ELF-1 (cell line): ENCODE measurements at places on chromosomes 12 and 14.

GRCh38 chr12:32566663-32567295, 112.3 kb upstream of the DNM1L start:
- no peak for DNase-seq

- no peak for DNase-seq
Measured at GRCh38 chr12:50979369-50980052, 27.2 kb downstream of the HIGD1C start.

GRCh38 chr12:45268672-45269411, 52.9 kb downstream of the ANO6 start:
- DNase-seq, result peak; percentile 75

DNA sequence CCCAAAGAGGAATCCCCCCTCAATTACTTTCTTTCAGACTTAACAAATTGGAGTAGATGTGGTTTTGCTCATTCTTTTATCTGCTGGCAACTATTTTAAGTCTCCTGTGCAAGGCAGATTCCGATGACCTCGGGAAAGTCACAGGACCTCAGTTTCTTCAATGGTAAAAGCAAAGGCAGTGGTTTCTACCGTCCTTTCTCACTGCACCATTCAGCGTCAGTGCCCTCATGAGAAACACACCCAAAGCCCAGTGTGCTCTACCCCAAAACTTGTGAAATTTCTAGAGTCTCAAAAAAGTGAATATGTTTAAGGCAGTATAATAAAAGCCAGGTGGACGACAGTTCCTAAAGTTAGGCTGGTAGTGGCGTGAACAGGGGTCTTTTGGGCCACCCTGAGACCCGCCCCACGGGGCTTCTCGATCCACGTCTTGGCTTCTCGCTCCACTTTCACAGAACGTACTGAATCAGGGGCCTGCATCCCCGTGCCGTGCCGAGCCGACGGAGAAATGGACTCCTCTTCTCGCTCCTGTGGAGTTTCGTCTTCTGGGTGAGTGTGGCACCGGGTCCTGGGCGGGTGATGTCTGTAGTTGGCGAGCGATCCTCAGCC, 1.3 kb upstream of the ARHGAP5 start:
- no peak for DNase-seq

DNA sequence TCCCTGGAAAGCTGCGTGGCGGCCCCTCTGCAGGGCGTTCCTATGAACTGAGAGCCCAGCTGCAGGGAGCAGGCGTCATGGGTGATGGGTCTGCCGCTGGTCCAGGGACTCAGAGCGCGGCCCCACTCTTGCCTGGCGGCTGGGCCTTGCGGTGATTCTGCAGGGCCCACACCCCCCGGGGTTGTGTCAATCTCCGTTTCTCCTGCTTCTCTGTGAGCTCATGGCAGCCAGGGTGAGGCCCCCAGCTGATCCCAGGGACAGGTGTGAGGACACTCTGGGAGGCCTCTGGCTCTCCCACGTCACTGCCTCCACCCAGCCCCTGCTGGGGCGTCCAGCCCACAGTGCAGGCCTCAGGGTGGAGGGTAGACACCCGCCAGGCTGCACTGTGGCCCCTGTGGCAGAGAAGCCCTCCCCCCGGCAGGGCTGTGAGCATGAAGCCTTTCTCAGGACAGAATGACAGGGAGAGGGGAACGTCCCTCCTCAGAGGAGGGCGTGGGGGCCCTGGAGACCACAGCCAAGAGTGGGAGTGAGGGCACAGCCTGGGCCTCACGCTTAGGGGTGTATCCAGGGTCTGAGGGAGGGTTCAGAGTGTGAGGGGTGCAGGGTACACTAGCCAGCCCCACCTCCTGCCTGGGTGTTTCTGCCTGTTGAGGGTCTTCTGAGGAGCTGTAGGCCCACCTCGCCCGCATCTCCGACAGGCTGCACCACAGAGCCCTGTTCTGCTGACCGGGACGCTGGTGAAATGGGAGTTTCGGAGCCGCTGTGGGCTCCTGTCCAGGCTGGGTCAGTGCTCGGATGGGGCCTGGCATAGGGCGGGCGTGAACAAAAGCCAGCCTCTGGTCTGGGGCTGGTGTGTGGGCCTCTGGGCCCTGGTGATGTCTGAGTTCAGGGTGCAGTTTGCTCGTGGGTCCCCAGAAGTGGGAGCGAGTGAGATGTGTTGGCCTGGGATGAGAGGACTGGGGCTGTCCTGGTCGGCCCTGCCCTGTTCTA, 26.7 kb upstream of the CRIP2 start:
- DNase-seq, result no peak

DNA sequence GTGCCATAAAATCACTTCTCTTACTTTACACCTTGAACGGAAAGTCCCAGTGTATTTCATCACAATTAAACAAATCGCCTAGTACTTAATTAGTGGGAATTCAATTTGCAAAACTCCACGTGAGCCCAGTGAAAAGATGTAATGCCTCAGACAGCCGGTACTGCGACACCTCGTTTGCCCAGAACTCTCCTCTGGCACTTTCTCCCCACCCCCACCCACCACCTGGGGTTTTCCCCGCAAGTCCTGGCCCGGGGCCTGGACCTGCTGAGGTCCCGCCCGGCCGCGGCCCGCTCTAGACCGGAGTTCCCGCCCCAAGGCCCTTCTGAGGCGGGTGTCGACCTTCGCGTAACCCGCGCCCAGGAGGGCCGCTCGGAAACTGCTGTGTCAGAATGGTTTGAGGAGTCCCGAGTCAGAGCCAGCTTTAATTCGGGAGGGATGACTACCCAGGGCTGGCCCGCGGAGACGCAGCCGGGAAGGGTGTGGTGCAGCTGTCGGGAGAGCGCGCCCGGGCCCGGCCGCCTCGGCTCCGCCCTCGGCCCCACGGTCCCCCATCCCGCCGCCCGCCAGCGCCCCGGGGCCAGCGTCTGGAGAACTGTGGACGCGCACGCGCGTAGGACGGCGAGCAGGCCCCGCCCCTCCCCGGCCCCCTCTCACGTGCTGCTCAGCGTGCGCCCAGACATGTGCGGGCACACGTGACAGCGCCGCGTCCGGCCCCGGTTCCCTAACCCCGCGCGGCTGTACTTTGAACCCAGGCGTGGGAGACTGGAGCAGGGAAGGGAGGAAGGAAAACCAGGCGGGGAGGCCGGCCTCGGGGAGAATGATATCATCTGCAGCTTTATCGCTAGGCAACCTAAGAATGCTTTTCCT, 10.8 kb downstream of the BHLHE41 start:
- DNase-seq, result peak; percentile 90

DNA sequence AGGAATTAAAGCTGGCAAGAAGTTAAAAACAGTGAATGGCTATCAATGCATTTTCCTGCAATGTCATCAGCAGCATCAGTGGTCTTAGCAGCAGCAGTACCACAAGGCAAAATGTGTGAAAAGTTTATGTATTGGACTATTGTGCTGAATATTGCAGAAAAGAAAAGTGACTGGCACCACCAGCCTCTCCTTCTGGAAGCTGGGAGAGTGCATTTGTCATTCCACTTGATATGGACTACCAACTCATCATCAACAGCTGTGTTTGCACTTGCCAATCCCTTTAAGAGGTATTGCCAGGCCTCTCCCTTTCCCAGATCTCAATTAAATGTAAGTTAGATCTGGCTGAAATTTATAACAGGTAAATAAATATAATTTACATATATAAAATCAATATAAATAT, 151.0 kb upstream of the GZMB start:
- DNase-seq, result no peak

DNA sequence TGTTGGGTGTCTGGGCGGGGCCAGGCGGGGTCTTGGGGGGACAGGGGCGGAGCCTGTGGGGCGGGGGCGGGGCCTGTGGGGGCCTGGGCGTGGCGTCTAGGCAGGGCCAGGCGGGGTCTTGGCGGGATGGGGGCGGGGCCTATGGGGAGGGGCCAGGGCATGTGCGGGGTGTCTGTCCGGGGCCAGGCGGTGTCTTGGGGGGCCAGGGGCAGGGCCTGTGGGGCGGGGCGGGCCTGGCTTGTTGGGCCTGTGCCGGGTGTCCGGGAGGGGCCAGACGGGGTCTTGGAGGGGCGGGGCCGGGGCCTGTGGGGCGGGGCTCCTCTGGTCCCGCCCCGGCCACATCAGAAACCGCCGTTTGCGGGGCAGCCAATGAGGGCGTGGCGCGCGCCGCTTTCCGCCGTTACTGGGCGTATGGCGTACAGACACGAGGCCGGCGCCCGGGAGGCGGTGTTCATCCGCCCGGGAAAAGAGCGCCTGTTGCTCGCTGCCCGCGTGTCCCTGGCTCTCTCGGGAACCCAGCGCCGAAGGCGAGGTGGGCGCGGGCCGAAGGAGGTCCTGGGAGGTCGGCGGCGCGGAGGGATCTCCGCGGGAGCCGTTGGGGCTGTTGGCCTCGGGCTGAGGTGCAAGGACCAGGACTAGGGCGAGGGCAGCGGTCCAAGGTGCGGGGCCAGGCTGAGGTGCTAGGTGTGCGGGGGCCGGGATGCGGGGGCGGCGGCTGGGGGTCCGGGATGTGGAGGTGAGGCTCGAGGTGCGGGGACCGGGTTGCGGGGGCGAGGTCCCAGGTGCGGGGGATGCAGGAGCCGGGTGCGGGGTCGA, at the start of gene PIWIL1:
PIWIL1 (plus strand) TSS at position 400 of the 816 bp plus-strand sequence. CDS start 4,705 bp downstream, outside the sequence.
- peak; percentile 46 for DNase-seq

DNA sequence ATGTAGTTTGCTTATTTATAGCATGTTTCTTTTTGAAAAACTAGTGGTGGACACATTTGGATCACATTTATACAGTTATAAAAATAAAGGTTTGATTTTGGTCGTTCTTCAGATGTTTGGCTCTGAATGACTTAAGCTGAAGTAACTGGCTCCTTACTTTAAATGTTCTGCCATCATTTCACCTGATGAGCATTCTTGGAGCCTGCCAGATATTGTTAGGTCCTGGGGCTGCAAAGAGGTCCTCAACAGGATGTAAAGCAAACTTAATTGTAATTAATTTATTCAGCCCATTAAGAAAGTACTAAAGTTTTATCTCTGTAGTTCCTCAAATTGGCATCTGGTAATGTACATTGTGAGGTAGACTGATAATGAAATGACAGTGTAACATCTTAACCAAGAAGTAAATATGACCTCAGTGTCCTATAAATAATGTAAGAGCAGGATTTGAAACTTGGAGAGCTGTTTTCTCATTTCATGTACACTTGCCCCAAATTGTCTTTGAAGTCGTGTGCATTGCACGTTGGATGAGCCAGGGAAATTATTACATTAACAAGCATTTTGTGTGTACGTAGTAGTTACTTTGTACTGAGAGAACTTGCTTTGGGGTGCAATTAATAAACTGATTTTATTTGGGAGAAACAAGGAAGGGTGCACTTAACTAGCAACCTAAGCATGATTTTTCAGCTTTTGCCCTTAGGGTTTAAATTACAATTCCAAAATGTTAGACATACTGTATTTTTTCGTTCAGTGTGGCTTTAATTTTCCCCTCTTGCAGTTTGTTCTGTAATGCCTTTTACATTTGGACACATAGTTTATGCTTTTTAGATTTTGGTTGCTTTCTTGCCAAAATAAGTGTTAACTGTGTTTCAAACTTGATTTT, 7.5 kb downstream of the EIF5 start:
- no peak for DNase-seq

- no peak for DNase-seq
Measured at GRCh38 chr14:105030836-105031396, 10.0 kb upstream of the CDCA4 start.

GRCh38 chr12:95881331-95881955, 22.7 kb downstream of the SNRPF start:
- DNase-seq, result no peak

DNA sequence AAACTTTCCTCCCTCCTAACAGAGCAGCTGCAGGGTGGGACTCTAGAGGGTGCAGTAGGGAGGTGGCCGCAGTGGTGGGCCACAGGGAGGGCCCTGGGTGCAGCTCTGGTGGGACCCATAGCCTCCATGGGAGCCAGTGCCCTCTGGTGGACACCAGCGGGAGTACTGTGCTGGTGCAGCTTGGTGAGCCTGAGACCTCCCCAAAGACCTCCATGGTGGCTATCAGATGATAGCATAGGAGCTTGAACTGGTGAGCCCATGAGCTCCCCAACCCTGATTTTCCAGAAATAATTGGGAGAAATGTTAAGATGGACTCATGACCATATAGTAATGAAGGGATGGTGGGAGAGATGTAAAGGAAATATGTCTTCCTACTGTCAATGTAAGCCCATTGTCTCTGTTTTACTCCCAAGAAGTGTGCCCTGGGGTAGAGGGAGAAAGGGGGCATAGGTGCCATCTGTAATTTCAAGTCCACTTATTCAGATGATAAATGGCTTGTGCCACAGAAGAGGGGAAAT, 98.7 kb downstream of the GAS2L3 start:
- peak; percentile 64 for DNase-seq

DNA sequence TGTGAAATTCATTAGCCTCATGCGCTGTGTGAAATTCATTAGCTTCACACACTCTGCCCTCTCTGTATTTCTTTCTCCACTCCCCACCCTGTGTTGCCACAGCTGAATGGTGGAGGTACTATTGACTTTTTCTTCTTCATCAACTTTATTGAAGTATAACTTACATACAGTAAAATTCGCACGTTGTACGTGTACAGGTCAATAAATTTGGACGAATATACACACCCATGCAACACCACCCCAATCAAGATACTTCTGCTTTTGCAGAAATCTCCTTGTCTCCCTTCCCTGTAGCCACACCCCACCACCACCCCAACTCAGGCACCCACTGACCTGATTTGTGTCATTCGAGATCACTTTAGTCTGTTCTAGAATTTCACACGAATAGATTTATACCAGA, 51.8 kb downstream of the FBXL14 start:
- DNase-seq, result no peak

GRCh38 chr12:11739980-11740577, 90.6 kb downstream of the ETV6 start:
- no peak for DNase-seq

GRCh38 chr12:98786653-98787052, 141.6 kb downstream of the APAF1 start:
- DNase-seq, result no peak

DNA sequence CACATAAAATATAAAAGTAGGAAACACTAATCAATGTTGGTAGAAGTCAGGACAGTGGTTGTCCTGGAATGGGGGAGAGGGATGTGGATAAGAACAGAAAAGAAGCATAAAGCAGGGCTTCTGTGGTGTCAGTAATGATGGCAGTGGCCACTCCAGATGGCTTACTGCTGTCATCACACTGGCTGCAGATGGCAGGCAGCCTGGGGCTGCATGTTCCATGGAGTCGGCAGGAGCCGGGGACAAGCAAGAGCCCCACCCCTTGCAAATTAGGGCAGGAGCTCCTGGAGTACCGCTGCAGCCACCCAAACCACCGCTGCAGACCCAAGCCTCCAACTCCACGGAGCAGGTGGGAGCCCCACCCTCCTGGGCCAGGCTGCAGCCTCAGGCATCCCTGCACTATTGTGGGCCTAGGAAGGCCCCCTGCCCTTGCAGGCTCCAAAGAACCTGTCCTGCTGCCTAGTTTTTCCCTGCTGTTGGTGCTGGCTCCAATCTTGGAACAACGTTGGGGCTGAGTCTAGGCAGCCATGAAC, 28.8 kb upstream of the SLC5A8 start:
- peak; percentile 4 for DNase-seq

GRCh38 chr12:13278249-13278787, 81.8 kb downstream of the EMP1 start:
- peak; percentile 88 for DNase-seq

- no peak for DNase-seq
Measured at GRCh38 chr12:12539028-12539810, 23.4 kb downstream of the DUSP16 start.

DNA sequence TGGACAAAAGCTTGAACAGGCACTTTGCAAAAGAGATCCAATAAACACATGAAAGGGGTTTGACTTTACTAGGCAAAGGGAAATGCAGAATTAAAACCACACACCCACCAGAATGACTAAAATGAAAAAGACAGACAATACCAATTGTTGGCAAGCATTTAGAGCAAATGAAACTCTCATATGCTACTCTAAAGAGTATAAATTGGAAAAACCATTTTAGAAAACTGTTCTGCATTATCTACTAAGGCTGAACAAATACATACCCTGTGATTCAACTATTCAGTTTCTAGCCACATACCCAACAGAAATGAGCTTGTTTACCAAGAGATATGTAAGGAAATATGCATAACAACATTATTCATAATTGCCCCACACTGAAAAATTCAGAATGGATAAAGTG, 8.5 kb upstream of the IL22 start:
- no peak for DNase-seq
